BJ (cell line): ENCODE measurements at places on chromosomes 7 and 10.
A peak's percentile ranks its signal among the peaks of the same experiment; 100 is the strongest.

- DNase-seq, result no peak
Observed at GRCh38 chr10:33252794-33253203, 81.7 kb downstream of the NRP1 start.

DNA sequence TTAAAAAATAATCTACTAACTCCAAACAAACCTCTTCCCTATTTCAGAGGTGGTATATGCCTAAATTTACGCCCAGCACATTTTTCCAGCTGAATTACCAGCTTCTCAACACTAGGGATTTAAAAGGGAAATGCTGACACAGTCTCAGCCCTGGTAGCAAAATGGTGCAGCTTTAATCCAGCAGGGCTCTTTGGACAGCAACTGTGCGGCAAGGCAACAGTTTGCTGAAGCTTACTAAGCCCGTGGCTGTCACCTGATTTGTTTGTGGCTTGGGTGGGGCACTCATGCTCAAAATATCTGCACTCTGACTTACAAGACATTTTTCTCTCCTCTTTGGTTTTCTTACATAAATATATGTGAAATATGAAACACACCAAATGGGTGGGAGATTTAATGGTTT is 206.7 kb downstream of the POU6F2 start:
- DNase-seq, result no peak

GRCh38 chr10:114356751-114357514 is 47.4 kb downstream of the AFAP1L2 start:
- no peak for DNase-seq

DNA sequence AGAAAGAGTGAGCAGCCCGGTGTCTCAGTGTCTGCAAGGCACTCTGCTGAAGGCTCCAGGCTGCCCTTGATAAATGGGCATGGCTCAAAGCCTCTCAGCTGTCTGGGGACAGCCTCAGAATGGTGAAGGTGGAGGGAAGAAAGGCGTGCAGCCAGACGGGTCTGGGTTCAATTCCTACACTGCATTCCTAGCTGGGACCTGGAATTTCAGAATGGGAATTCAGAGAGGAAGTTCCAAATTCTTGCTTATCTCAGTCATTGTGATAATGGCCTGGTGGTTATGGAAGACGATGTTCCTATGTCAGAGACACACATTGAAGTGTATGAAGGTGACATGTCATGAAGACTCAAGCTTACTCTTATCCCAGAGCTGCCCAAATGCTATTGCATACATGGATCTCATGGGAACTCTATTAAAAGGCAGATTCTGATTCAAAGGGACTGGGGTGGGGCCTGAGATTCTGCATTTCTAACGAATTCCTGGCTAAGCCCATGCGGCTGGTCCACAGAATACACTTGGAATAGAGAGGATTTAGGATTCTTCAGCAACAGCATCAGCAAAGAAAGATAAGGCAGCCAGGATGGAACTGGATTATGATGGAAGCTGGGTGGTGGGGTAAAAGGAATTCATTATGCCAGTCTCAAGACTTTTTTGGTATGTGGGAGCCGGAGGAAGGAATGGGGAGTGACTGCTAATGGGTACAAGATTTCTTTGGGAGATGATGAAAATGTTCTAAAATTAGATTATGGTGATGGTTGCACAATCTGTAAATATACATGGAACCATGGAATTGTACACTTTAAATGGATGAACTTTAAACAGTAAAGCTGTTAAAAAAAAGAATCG is 82.6 kb upstream of the ZMIZ1 start:
- no peak for DNase-seq

DNA sequence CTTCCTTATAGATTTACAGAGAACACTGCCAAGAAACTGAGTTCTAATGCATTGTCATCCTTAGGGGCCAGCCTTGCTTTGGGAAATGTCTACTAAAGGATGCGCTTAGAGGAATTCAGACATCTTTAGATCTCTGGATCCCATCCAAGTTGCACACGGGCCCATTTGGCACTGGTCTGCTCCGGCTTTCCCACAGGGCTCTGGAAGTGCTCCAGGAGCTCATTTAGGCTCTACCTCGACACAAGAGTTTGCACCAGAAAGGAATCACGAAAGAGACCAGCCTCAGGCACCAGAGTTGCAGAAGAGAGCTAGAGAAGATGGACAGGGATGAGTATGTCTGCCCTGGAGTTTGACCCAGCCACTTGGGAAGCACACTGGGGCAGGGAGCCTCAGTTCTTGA is 150.1 kb upstream of the TMEM72 start:
- DNase-seq, result no peak

DNA sequence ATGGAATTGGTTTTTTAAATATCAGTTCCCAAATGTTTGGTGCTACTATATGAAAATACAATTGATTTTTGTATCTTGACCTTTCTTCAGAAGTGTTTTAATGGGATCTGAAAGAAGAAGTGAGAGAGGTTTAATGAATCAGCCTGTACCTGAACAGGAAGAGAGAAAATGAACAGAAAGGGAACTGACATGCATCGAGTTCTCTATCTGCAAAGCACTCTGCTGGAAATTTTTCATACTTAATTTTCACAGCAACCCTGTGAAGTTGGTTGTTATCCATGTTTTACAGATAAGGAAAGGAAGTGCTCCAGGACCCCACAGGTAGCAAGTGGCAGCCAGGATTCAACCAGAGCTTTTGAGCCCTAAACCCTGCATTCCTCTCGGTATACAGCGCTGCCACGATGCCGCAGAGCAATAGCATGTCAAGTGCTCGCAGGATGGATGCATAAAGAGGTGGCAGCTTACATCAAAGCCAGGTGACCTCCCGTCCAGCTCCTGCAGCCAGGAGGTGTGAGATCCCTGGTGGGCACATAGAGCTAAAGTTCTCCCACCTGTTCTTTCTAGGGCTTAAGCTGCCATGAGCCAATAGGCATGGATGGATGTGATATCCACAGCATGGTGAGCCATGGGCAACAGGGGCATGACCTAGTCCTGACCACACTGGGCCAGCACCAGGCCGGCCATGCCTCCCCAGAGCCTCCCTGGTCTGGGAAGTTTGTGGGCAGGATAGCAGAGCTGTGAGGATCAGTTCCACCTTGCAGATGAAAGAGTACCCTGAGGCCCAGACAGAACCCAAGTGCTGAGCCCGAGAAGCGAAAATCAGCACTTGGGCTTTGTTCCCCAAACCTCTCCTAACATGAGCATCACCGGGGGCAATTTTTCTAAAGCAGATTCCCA is 57.2 kb downstream of the CALML3 start:
- no peak for DNase-seq

DNA sequence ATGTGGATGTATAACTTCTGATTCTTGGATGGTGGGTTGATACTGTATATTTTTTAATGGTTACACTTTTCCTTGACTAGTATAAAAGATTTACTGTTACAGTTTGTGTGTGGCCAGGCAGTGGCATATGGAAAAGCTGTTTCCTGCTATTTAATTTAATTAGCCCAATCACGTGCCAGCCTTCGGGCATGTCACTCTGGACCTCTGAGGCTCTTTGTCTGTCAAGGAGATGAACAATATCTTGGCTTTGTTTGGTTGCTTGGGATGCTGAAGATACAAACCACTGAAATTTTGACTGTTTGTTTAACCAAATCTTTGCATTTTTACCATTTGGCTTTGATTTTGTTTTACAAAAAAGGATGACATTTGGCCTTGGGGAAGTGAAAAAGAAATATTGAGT is 185.0 kb downstream of the HDAC9 start:
- DNase-seq, result no peak

- no peak for DNase-seq
Observed at GRCh38 chr10:24168258-24169170, 40.4 kb upstream of the KIAA1217 start.

DNA sequence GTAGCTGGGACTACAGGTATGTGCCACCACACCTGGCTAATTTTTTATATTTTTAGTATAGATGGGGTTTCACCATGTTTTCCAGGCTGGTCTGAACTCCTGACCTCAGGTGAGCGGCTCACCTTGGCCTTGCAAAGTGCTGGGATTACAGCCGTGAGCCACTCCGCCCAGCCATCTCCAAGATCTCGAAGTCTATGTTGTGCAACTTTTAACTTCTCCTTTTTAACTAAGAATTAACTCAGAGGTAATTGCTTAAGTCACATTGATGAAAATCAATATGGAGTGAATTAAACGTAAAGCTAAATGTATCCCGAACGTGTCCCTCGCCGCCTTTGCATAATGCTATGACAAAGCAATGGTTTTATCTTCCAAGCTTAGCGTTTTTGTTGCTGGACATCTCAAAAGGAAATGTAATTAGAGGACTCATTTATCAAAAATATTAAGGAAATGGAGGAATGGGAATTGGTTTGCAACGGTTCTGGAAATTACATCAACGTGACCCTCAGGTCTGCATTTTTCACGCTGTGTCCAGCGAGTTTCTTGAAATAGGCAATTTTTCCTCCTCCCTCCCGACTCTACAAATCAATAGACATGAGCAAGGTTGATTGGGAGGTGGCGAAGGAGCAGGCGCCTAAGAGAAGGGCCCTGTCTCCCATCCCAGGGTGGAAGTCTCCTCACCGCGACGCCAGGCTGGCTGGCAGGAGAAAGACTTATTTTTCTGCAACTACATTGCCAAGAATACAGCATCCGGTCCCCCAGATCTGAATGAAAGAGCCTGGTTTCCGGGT is 89.8 kb downstream of the TMEM130 start:
- DNase-seq, result no peak

- DNase-seq, result no peak
Observed at GRCh38 chr7:92843034-92843760, 6.8 kb upstream of the CDK6 start.

GRCh38 chr10:84845628-84846261 is 517.4 kb downstream of the CCSER2 start:
- no peak for DNase-seq

DNA sequence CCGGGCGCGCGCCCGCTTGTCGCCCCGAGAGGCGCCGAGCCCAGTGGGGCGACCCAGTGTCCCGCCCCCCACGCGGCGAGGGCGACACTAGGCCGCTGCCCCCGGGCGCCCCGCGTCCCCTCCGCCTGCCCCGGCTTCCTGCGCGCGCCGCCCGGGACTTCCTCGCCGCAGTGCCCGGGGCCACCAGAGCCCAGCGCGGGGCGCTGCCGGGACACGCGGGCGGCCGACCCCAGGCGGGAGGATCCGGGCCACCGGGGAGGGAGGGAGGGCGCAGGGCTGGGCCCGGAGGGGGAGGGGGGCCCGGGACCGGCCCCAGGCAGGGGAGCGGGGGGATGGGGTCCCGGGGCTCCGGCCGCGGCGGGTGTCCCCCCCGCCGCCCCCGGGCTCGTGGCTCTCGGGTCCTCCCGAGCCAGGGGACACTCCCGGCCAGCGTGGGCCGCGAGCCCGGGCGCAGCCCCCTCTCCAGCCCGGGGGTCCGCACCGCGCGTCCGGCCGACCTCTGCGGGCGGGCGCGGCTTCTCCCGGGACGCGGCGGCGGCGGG is 435 bp upstream of the PWWP2B start:
- DNase-seq, result no peak

DNA sequence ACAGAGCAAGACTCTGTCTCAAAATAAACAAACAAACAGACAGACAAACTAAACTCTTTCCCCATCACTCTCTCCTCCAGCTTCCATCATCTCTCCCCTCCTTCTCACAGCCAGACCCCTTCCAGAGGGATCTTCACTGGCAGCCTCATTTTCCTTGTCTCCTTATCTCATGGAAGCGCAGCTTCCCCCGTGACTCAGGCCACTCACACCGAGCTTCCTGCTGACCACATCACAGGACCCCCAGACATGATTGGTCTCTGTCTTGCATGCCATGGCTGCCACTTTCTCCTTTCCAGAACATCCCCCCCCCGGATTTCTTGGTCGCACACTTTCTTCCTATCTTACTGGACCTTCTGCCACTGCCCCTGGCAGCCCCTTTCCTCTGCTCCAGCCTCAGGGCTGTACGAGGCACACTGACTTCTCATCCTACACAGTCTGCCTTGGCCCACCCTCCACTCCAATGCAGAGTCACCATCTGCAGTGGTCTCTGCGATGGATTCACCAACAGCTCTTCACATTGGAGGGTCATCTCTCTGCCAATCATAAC is 4.9 kb upstream of the INSIG1 start:
- DNase-seq, result no peak

DNA sequence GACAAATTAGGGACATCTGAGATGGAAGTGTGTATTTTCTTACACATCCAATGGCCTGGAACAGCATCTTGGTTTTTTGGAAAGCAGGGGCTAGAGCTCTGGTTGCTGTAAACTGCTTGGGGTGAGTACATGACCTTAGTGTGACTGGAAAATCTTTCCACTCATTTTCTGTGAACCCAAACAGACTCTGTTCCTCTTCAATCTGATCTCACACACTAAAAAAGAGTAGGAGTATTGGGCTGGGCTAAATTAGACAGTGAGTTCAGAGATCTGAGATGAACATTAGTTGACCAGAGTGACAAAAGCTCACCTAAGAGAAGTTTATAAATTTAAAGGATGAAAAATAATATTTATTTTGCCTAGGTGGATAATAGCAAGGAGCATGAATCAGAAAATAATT is 59.2 kb downstream of the OR13A1 start:
- DNase-seq, result no peak

DNA sequence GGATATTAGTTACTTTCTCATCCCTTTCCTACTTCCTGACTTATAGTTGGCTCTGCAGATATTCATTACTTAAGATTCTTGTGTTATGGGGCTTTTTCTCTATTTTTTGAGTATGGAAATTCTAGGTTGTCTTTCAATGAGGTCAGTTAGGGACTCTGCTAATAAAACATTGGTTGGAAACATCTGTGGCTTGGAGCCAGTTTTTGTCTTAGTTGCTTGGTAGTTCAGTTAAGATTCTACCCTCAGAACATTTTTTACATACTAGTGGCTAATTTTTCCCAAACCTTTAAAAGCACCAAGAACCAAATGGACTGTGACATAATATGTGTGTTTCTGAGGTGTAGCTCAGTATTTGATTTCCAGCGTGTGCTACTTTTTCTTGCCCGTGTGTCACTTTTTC is 305.6 kb upstream of the FZD1 start:
- peak; percentile 58 for DNase-seq

DNA sequence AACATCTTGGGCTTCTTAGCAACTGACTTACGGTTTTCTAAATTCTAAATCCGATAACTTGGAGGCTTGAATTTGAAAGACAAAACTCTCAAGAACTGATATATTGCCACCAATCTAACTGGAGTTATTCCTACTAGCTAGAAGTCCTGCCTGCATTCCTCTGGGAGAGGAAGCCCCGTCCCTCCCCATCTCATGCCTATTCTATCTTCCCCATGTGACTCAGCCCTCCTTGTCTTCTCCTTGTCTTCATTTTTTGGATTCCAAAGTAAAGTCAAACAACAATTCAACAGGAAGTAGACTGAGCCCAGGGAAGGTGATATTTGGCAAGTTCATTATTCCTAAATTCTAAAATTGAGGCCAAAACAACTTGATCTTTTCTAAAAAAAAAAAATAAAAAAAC is 587.7 kb downstream of the KCNMA1 start:
- peak; percentile 5 for DNase-seq

- DNase-seq, result no peak
Observed at GRCh38 chr7:8908889-8909288, 475.5 kb downstream of the NXPH1 start.

GRCh38 chr10:133276435-133277201 is at the start of gene ADAM8:
Gene ADAM8 (minus strand): TSS chr10:133276868. CDS start chr10:133276817, 51 bp downstream.
- DNase-seq, result no peak

DNA sequence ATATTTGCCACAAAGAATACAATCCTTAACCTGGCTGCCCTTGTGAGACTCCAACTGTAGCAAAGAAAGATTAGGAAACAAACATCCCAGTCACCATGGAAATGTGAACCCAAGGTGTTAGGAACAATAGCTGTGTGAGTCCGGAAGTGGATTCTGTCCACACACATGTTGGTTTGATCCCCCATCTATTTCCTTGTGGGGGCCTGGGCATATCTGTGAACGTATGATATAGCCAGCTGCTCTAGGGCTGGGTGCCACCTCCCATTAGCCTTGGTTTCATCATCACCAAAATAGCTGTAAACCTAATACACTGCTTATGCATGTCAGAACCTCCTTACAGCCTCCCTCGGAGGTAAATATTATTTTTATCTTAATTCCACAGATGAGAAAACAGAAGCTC is 26.4 kb downstream of the GRK5 start:
- DNase-seq, result no peak
